ENCODE measurements at places on chromosomes 1 and 21.

- DNase-seq = no peak
- H3K4me3 ChIP-seq = no peak overlapping the region
- no peaks in the 10 kb centered on the region for H3K36me3 ChIP-seq
- H3K27ac ChIP-seq = no peak overlapping the region
Measured at GRCh38 chr1:202283379-202283844, 58.3 kb downstream of the UBE2T start.

DNA sequence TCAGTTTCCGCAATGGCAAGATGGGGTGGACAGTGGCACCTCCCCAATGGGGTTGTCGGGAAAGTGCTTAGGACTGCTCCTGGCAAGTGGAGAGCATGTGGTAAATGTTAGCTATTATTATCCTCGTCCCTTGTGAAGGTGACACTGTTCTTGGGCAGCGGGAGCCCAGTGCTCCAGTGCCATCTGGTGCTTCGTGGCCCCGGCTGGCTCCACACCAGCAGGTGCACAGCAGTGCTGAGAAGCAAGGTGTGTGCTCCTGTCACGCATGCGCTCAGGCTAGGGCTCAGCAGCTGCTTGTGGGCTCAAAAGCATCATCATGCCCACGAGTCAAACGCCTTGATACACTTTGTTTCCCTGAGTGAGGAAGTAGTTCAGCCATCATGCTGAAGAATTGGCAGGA is 24.9 kb upstream of the KCNC4 start:
- H3K4me3 ChIP-seq = no peak overlapping the region
- peaks cover 6% of the 10 kb centered on the region for H3K27me3 ChIP-seq
- no peak for DNase-seq

GRCh38 chr1:10841118-10841517 is 44.7 kb upstream of the CASZ1 start:
- peaks cover 6% of the 10 kb centered on the region for H3K36me3 ChIP-seq
- no peak overlapping the region for H3K27ac ChIP-seq
- DNase-seq = no peak
- H3K4me3 ChIP-seq = no peak overlapping the region
- H3K4me1 ChIP-seq = peaks cover 5% of the 10 kb centered on the region

- no peaks in the 10 kb centered on the region for H3K36me3 ChIP-seq
- peak overlapping the region; percentile 57 for H3K27ac ChIP-seq
- H3K4me3 ChIP-seq = peak overlapping the region; percentile 62
- H3K4me1 ChIP-seq = peaks cover 11% of the 10 kb centered on the region
Measured at GRCh38 chr1:154405747-154406571, 816 bp downstream of the IL6R start.

GRCh38 chr1:18614069-18614735 is 16.4 kb upstream of the PAX7 start:
- no peaks in the 10 kb centered on the region for H3K36me3 ChIP-seq
- H3K4me3 ChIP-seq = no peak overlapping the region
- H3K4me1 ChIP-seq = no peaks in the 10 kb centered on the region
- no peaks in the 10 kb centered on the region for H3K27me3 ChIP-seq
- H3K27ac ChIP-seq = no peak overlapping the region
- DNase-seq = no peak

DNA sequence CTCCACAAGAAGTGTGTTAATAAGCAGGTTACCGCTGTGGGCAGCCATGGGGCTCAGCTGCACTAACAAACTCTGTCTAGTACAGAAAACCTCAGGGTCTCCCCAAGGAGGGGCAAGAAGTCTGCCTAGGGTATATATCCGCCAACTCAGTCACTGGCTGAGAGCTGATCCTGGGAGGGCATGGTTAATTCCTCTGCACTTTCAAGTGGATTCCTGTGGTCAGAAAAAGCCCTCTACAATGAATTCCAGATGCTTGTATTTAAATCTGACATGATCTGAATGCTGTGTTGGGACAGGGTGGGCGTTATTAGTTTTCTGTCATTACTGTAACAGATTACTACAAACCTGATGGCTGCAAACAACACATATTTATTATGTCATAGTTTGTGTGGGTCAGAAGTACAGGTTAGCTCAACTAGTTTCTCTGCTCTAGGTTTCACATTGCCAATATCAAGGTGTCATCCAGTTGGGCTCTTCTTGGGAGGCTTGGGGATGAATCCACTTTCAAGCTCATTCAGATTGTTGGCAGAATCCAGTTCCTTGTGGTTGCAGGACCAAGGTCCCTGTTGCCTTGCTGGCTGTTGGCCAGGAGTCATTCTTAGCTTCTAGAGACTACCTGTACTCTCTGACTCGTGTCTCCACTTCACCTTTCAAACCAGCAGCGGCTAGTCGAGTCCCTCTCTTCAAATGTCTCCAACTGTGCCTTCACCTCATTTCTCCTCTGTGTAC is 8.0 kb upstream of the SELE start:
- no peaks in the 10 kb centered on the region for H3K27me3 ChIP-seq
- H3K36me3 ChIP-seq = no peaks in the 10 kb centered on the region
- no peak for DNase-seq
- H3K4me1 ChIP-seq = peaks cover 37% of the 10 kb centered on the region

DNA sequence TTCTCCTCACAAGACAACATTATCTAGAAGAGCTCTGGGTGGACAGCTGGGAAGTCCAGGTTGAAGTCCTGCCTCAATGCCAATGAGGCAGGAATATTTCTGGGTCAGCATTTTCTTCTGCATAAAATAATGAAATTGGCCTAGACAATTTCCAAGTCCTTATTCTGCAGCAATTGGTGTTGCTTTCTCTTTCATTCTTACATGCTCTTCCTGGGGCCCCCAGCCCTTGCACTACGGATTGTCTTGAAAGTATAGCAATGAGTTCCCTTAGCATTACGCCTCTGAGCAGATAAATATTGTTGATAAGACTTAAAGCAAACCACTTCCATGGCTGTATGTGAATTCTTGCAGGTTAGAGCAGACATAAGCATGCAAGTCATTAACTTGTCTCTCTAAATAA is 188.5 kb downstream of the TGFBR3 start:
- H3K4me1 ChIP-seq = peaks cover 30% of the 10 kb centered on the region
- no peak for DNase-seq
- peaks cover 29% of the 10 kb centered on the region for H3K36me3 ChIP-seq
- H3K27ac ChIP-seq = no peak overlapping the region

- H3K36me3 ChIP-seq = no peaks in the 10 kb centered on the region
- no peaks in the 10 kb centered on the region for H3K4me1 ChIP-seq
- H3K27me3 ChIP-seq = peaks cover 2% of the 10 kb centered on the region
- no peak overlapping the region for H3K4me3 ChIP-seq
- H3K27ac ChIP-seq = peak overlapping the region; percentile 89
Measured at GRCh38 chr1:210374600-210374953, 45.9 kb downstream of the HHAT start.

- DNase-seq = no peak
- peaks cover 2% of the 10 kb centered on the region for H3K4me1 ChIP-seq
- no peak overlapping the region for H3K27ac ChIP-seq
- H3K27me3 ChIP-seq = peaks cover 1% of the 10 kb centered on the region
Measured at GRCh38 chr1:100152271-100152670, 19.3 kb downstream of the TRMT13 start.

GRCh38 chr1:116741836-116742565 is 12.2 kb upstream of the CD2 start:
- H3K4me1 ChIP-seq = peaks cover 6% of the 10 kb centered on the region
- peaks cover 14% of the 10 kb centered on the region for H3K27me3 ChIP-seq
- H3K4me3 ChIP-seq = no peak overlapping the region
- DNase-seq = no peak
- H3K27ac ChIP-seq = no peak overlapping the region
- peaks cover 11% of the 10 kb centered on the region for H3K36me3 ChIP-seq

GRCh38 chr1:41806472-41807155 is 112.1 kb downstream of the HIVEP3 start:
- no peak for DNase-seq
- H3K27ac ChIP-seq = no peak overlapping the region
- no peak overlapping the region for H3K4me3 ChIP-seq
- H3K36me3 ChIP-seq = no peaks in the 10 kb centered on the region
- H3K27me3 ChIP-seq = peaks cover 2% of the 10 kb centered on the region

GRCh38 chr1:226690460-226690982 is 48.6 kb downstream of the ITPKB start:
- peaks cover 3% of the 10 kb centered on the region for H3K27me3 ChIP-seq
- peak overlapping the region; percentile 78 for H3K27ac ChIP-seq
- peaks cover 49% of the 10 kb centered on the region for H3K36me3 ChIP-seq
- H3K4me1 ChIP-seq = peaks cover 54% of the 10 kb centered on the region
- no peak for DNase-seq
- H3K4me3 ChIP-seq = peak overlapping the region; percentile 34

GRCh38 chr1:63148825-63149645 is 173.3 kb upstream of the FOXD3 start:
- H3K36me3 ChIP-seq = no peaks in the 10 kb centered on the region
- H3K27me3 ChIP-seq = no peaks in the 10 kb centered on the region
- DNase-seq = peak; percentile 48
- H3K27ac ChIP-seq = no peak overlapping the region
- H3K4me3 ChIP-seq = no peak overlapping the region

- H3K27me3 ChIP-seq = peaks cover 2% of the 10 kb centered on the region
- no peak overlapping the region for H3K27ac ChIP-seq
- H3K4me1 ChIP-seq = no peaks in the 10 kb centered on the region
- H3K36me3 ChIP-seq = no peaks in the 10 kb centered on the region
Measured at GRCh38 chr1:227167276-227168101, 150.8 kb downstream of the CDC42BPA start.

DNA sequence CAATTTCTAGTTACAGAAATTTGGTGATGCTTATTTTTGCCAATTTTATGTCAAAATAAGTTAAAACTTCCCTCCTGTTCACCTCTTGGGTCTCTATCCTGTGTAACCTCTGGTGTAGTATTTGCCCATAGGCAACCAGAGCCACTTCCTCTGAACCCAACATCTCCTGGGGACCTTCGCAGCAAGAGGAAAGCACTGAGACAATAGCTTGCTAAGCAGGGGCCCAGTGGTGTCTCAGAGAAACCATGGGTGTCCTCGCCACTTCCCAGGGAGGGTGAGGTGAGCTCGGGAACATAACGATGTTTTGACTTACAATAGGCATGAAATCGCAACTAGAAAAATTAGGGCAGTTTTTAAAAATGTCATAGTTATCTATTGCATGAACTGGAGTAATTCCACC is 56.4 kb upstream of the SCCPDH start:
- no peak for DNase-seq
- no peak overlapping the region for H3K27ac ChIP-seq
- no peaks in the 10 kb centered on the region for H3K27me3 ChIP-seq
- H3K36me3 ChIP-seq = no peaks in the 10 kb centered on the region
- H3K4me3 ChIP-seq = no peak overlapping the region

- peak overlapping the region; percentile 97 for H3K4me3 ChIP-seq
- H3K27ac ChIP-seq = peak overlapping the region; percentile 92
- H3K27me3 ChIP-seq = peaks cover 21% of the 10 kb centered on the region
- H3K4me1 ChIP-seq = peaks cover 43% of the 10 kb centered on the region
- peaks cover 11% of the 10 kb centered on the region for H3K36me3 ChIP-seq
Measured at GRCh38 chr1:2229037-2229864, 1.1 kb downstream of the SKI start.

DNA sequence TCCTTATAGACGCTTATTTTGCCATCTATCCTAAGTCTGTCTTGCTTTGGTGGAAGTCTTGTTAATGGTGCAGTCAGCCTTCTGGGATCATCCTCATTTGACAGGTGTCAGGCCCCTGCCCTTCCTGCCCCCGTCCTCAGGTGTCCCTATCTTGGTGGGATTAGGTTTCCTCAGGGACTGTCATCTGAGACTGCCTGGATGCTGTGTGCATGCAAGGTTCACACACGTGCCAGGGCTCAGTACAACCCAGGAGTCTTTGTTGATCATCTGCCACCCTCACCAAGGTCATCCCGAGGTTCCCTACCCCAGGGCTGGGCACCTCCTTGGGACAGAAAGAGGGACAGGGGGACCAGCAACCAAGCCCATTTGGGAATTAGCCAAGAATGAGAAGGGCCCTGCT is 18.0 kb downstream of the PADI2 start:
- H3K4me3 ChIP-seq = no peak overlapping the region
- H3K27me3 ChIP-seq = no peaks in the 10 kb centered on the region
- no peaks in the 10 kb centered on the region for H3K36me3 ChIP-seq
- no peak for DNase-seq

DNA sequence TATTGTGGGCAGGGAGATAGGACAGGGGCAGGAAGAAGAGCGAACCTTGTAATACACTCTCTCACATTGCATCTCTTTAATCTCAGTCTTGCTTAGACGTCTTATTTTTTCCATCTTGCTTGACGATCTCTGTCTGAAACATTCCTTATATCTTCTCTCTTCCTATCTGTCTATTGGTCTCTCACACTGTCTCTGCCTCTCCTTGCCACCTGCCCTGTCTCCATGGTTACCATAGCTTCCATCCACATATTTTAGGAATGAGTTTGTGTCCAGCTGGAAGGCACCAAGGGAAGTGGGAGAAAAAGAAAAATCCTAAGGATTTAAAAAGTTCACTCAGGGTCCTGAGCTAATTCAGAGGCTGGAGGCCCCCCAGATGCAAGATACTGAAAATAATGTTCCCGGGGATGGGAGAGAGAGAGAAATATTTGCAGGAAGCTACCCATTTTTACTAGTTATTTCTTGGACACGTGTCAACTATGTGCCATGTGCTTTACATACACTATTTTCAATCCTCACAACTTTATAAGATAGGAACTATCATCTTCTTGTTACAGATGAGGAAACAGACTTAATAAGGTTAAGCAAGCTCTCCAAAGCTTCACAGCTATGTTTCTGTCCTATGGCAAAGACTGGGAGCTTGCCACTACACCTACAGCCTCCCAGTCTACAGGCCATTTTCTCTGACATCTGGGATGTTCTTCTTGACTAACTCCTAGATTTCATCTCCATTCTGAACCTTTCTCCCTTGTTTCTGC is 933 bp downstream of the ANKRD34A start:
- peaks cover 39% of the 10 kb centered on the region for H3K4me1 ChIP-seq
- DNase-seq = no peak
- peak overlapping the region; percentile 93 for H3K4me3 ChIP-seq
- peaks cover 4% of the 10 kb centered on the region for H3K36me3 ChIP-seq
- H3K27ac ChIP-seq = peak overlapping the region; percentile 5

- H3K27ac ChIP-seq = peak overlapping the region; percentile 100
- peak; percentile 66 for DNase-seq
- H3K27me3 ChIP-seq = peaks cover 13% of the 10 kb centered on the region
- peak overlapping the region; percentile 98 for H3K4me3 ChIP-seq
- peaks cover 12% of the 10 kb centered on the region for H3K4me1 ChIP-seq
Measured at GRCh38 chr1:147084273-147085096, 87.8 kb downstream of the PRKAB2 start.

GRCh38 chr1:70353601-70354331 is 756 bp downstream of the ANKRD13C start:
- H3K27me3 ChIP-seq = peaks cover 12% of the 10 kb centered on the region
- peak overlapping the region; percentile 94 for H3K4me3 ChIP-seq
- H3K27ac ChIP-seq = peak overlapping the region; percentile 99
- H3K4me1 ChIP-seq = peaks cover 26% of the 10 kb centered on the region
- peak; percentile 30 for DNase-seq
- peaks cover 15% of the 10 kb centered on the region for H3K36me3 ChIP-seq

DNA sequence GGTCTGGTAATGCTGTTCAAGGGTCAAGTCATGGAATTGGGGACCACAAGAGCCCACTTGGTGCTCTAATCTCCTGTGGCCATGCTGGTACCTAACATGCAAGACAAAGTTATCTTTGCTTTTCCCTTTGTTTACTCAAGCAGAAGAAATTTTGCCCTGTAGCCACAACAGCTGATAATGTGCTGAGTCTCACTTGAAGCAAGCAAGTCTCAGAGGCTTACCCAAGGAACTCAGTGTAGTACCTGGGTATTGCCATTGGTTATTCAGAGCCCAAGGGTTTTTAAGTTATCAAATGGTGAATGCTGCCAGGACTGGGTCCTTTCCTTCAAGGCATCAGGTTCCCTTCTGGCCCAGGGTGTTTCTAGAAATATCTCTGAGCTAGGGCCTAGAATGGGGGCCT is 198.9 kb upstream of the RNPC3 start:
- DNase-seq = no peak
- H3K4me1 ChIP-seq = no peaks in the 10 kb centered on the region
- H3K36me3 ChIP-seq = no peaks in the 10 kb centered on the region
- no peaks in the 10 kb centered on the region for H3K27me3 ChIP-seq

- H3K27ac ChIP-seq = no peak overlapping the region
- peaks cover 6% of the 10 kb centered on the region for H3K4me1 ChIP-seq
- H3K4me3 ChIP-seq = no peak overlapping the region
- H3K27me3 ChIP-seq = peaks cover 2% of the 10 kb centered on the region
- H3K36me3 ChIP-seq = peaks cover 6% of the 10 kb centered on the region
Measured at GRCh38 chr1:119962296-119962968, 66.1 kb upstream of the ADAM30 start.
